ENCODE measurements at places on chromosomes 2 and 18. TPM values are rescaled to one million over a fixed set of nuclear protein-coding genes. Genes with fewer than 3 reads are reported as not detected.

Gene BCL2L11
- 32.5 TPM for total RNA-seq

DNA sequence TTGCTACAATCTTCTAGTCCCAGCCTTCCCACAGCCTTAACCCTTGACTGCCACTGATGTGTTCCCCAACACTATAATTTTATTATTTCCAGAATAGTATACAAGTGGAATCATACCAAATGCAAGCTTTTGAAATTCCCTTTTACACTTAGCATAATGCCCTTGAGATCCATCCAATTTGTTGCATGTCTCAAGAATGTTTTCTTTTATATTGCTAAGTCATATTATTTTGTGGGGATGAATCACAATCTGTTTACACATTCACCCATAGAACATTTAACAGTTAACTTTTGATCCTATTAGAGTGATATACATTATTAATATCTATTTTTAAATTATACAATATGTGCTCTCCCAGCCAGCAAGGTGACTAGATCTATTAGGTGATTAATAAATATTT lies 74.3 kb upstream of the KYNU start:
- no peaks in the 10 kb centered on the region for H3K27me3 ChIP-seq
- no peaks in the 10 kb centered on the region for H3K36me3 ChIP-seq
- H3K27ac ChIP-seq: no peak overlapping the region
- no peaks in the 10 kb centered on the region for H3K4me1 ChIP-seq

- peaks cover 2% of the 10 kb centered on the region for H3K4me1 ChIP-seq
- H3K27me3 ChIP-seq: peaks cover 4% of the 10 kb centered on the region
- peak overlapping the region; percentile 64 for H3K27ac ChIP-seq
- DNase-seq: no peak
Measured at GRCh38 chr2:120538691-120539423, 192.9 kb downstream of the INHBB start.

- no peaks in the 10 kb centered on the region for H3K4me1 ChIP-seq
- no peak for DNase-seq
- H3K27ac ChIP-seq: no peak overlapping the region
- no peak overlapping the region for H3K4me3 ChIP-seq
Measured at GRCh38 chr2:69466728-69467127, 29.5 kb upstream of the NFU1 start.

- H3K27me3 ChIP-seq: peaks cover 4% of the 10 kb centered on the region
- H3K27ac ChIP-seq: peak overlapping the region; percentile 57
- H3K4me1 ChIP-seq: peaks cover 37% of the 10 kb centered on the region
- peak; percentile 44 for DNase-seq
- H3K36me3 ChIP-seq: peaks cover 6% of the 10 kb centered on the region
- peak overlapping the region; percentile 96 for H3K4me3 ChIP-seq
Measured at GRCh38 chr2:197705912-197706838, 1.0 kb downstream of the MARS2 start.

Gene SPEG
- 6.1 TPM for total RNA-seq

- no peaks in the 10 kb centered on the region for H3K36me3 ChIP-seq
- H3K27ac ChIP-seq: peak overlapping the region; percentile 99
- no peaks in the 10 kb centered on the region for H3K27me3 ChIP-seq
- DNase-seq: no peak
Measured at GRCh38 chr18:56672981-56673380, 21.8 kb downstream of the WDR7 start.

GRCh38 chr18:9845256-9845655 lies 40.5 kb upstream of the TXNDC2 start:
- H3K4me3 ChIP-seq: no peak overlapping the region
- peaks cover 4% of the 10 kb centered on the region for H3K27me3 ChIP-seq
- DNase-seq: no peak
- peaks cover 27% of the 10 kb centered on the region for H3K36me3 ChIP-seq
- H3K4me1 ChIP-seq: peaks cover 24% of the 10 kb centered on the region

Gene ZC3H6
- total RNA-seq: 6.8 TPM

DNA sequence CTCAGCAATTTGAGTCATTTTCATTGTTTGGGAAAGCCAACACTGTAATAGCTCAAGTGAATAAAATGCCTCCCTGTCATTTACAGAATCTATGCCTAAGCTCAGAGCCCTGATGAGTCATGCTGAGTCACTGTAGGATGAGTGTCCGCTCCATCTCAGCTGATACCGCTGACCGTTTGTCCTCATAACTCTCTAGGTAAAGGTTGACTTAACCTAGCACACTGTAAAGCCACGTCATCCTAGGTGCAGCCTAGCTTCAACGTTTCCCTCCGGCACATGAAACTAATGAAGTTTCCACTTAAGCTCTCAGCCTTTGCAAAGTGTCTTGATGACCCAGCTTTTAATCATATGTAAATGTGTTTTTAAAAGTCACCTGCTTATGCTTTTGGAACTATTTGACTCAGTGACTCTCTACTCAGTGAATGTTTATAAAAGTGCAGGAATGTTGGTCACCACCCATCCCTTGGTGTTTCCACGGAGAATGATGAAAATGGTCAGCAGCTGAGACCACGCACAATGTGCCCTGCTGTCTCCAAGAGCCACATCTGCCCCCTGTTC lies 154.0 kb downstream of the PMAIP1 start:
- H3K4me1 ChIP-seq: no peaks in the 10 kb centered on the region
- H3K27ac ChIP-seq: no peak overlapping the region
- H3K36me3 ChIP-seq: no peaks in the 10 kb centered on the region
- no peak for DNase-seq
- H3K27me3 ChIP-seq: no peaks in the 10 kb centered on the region

DNA sequence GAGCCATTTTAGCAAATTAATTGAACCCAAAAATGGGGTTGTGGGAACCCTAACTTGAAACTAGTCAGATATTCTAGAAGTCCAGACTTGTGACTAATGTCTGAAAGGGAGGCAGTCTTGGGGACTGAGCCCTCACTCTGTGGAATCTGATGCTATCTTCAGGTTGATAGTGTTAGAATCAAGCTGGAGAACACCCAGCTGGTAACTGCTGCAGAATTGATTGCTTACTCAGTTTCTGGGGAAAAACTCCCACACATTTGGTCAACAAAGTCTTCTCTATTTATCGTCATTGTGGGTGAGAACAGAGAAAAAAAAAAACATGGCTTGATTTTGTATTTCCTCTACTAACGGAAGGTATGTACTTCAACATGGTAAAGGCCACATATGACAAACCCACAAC lies 1925.8 kb upstream of the CELF4 start:
- no peak overlapping the region for H3K27ac ChIP-seq
- no peak for DNase-seq
- no peaks in the 10 kb centered on the region for H3K36me3 ChIP-seq
- no peaks in the 10 kb centered on the region for H3K4me1 ChIP-seq
- no peaks in the 10 kb centered on the region for H3K27me3 ChIP-seq

Gene TMEM247
- total RNA-seq: not detected

Gene CCDC85A
- 16.4 TPM for total RNA-seq

DNA sequence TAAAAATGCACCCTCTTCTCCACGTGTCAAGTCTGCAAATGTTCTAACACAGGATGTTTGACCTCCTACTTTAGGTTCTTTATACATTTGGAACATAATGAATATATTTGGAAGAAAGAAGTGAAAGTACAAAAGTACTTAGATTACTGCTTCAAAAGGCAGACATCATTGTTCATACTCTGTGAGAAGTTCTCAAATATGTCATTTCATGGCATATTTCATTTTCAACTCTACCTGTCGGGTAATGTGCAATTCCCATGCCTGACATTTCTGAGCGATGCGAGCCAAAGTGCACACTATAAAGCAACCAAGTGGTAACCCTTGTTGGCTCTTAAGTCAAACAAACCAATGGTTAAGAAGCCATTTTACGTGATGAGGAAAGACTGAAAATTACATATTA lies 7.0 kb downstream of the BUB1 start:
- DNase-seq: no peak
- H3K36me3 ChIP-seq: no peaks in the 10 kb centered on the region
- H3K4me1 ChIP-seq: peaks cover 4% of the 10 kb centered on the region

DNA sequence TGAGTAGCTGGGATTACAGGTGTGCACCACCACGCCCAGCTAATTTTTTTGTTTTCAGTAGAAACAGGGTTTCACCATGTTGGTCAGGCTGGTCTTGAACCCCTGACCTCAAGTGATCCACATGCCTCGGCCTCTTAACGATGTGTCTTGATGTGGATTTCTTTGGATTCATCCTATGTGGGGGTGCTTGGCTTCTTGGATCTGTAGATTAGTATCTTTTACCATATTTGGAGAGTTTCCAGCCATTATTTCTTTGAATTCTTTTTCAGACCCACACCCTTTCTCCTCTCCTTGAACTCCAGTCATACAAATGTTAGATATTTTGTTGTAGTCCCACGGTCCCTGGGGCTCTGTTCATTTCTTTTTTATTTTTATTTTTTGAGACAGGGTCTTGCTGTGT lies 6.8 kb upstream of the TOGARAM2 start:
- no peaks in the 10 kb centered on the region for H3K4me1 ChIP-seq
- DNase-seq: no peak
- H3K4me3 ChIP-seq: no peak overlapping the region
- H3K27ac ChIP-seq: no peak overlapping the region
- no peaks in the 10 kb centered on the region for H3K36me3 ChIP-seq

DNA sequence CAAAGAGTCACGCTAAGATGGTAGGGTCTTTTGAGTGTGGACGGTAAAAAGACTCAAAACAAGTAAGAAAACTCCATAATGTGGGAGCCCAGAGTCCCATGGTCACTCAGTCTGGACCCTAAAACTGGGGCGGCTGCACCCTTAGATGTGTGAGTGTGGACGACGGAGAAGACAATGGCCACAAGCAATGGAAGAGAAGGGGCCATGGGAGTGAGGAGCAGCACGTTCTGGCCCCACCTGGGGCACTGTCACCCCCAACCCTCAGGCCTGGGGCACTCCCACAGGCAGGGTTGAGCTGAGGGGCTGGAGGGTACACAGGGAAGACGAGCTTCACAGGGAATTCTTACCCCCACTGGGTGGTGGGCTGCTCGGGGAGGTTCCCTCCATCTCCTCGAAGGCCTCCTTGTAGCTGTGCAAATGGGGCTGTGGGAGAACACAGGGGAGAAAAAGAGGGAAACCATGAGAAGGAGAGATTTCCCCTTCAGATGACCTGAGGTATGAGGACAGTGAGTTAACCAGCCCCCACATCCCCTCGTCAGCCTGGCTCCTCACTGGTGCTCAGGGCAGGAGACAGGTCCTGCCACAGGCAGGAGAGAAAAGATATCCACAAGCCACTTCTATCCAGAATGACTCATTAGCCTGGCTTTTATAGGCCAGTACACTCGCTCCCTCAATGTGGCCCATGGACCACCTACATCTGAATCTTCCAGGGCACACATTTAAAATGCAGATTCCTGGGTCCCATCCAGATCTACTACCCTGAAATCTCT lies 167.9 kb downstream of the TNS1 start:
- no peak for DNase-seq
- H3K36me3 ChIP-seq: peaks cover 16% of the 10 kb centered on the region
- peaks cover 14% of the 10 kb centered on the region for H3K27me3 ChIP-seq
- H3K4me3 ChIP-seq: peak overlapping the region; percentile 10
- H3K4me1 ChIP-seq: peaks cover 3% of the 10 kb centered on the region
- no peak overlapping the region for H3K27ac ChIP-seq

- H3K27me3 ChIP-seq: no peaks in the 10 kb centered on the region
- no peak for DNase-seq
- H3K4me3 ChIP-seq: no peak overlapping the region
- H3K27ac ChIP-seq: no peak overlapping the region
- no peaks in the 10 kb centered on the region for H3K36me3 ChIP-seq
Measured at GRCh38 chr18:79185648-79186047, 116.5 kb downstream of the ATP9B start.

GRCh38 chr2:162116352-162116751 lies 35.7 kb downstream of the GCG start:
- H3K4me1 ChIP-seq: no peaks in the 10 kb centered on the region
- no peak overlapping the region for H3K27ac ChIP-seq
- peaks cover 3% of the 10 kb centered on the region for H3K27me3 ChIP-seq
- H3K36me3 ChIP-seq: peaks cover 8% of the 10 kb centered on the region

- no peak for DNase-seq
- no peak overlapping the region for H3K27ac ChIP-seq
- no peaks in the 10 kb centered on the region for H3K27me3 ChIP-seq
- peaks cover 9% of the 10 kb centered on the region for H3K4me1 ChIP-seq
- H3K36me3 ChIP-seq: no peaks in the 10 kb centered on the region
Measured at GRCh38 chr18:26978812-26979341, 113.4 kb upstream of the AQP4 start.

DNA sequence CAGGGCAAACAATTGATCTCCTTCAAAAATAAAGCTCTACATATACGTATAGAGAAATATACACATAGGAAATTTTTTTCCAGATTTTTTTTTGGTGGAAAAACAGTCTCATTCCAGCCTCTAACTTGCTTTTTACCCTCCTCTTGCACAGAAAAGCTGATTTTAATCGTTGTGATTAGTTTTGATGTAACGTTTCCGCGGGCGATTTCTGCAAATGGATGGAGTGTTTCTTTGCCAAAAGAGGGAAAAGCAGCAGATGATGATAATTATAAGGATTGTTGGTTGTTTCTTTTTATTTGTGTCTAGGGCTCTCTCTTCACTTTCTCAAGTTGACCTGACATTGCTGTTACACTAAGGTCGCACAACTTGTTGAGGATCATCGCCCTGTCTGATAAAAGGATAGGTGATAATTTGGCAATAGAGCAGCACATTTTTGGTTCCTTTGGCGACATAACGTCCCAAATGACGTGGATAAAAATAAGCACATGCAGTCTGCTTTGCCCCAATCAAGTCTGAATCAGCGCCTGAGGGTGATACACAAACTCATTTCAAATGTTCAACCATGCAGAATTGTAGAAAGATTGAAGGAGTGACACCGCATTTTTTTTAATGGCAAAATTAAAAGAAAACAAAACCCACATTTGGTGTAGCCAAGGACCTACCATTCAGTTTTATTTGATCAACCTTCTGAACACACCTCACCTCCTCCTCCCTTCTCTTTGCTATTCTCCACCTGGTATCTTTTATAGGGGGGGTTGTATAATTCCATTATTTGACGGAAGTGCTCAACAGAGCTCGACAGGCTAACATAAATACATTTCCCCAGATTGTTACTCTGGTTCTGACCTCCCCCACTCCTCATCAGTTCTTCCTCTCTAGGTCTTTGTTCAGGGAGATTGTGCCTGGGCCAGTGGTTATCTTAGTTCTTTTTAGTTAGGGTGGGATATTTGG lies 109.6 kb upstream of the KCTD1 start:
- peak overlapping the region; percentile 90 for H3K27ac ChIP-seq
- H3K4me3 ChIP-seq: peak overlapping the region; percentile 98
- DNase-seq: no peak
- H3K27me3 ChIP-seq: peaks cover 8% of the 10 kb centered on the region

DNA sequence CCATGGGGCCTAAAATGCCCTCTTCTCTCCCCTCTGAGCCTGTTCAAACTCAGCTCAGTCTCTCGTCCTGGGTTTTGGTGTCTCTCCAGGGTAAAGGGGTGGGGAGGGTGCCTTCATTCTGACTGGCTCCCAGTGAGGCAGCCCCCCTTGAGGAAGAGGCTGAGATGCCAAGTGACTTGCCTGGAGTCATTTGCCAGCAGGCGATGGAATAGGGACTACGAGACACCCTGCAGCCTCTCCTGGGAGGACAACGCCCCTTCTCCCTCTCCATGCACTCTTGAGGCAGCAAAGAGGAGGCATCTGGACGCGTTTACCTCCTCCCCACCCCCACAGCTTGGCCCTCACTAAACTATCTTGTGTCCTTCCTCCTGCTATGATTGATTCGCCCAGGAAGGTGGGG lies 760 bp upstream of the STON1 start:
- no peak for DNase-seq
- H3K27ac ChIP-seq: peak overlapping the region; percentile 38
- H3K4me3 ChIP-seq: no peak overlapping the region

GRCh38 chr18:48752478-48752877 lies 198.3 kb downstream of the SMAD7 start:
- H3K27me3 ChIP-seq: peaks cover 5% of the 10 kb centered on the region
- H3K4me3 ChIP-seq: no peak overlapping the region
- H3K27ac ChIP-seq: no peak overlapping the region
- no peaks in the 10 kb centered on the region for H3K36me3 ChIP-seq

All from endothelial cell (in vitro differentiated cells).